Mammary epithelial cell (primary cell): ENCODE measurements at places on chromosomes 1 and 21. TPM values are rescaled to one million over a fixed set of nuclear protein-coding genes. Genes with fewer than 3 reads are reported as not detected.

The NT5C1A gene
- 0.33 TPM for total RNA-seq

The DDAH1 gene
- 15.8 TPM for total RNA-seq

The VTCN1 gene
- total RNA-seq = not detected in 2 replicates

The ANXA9 gene
- total RNA-seq = 0.67 TPM

The FMO1 gene
- total RNA-seq = not detected in 2 replicates

The AGPAT3 gene
- total RNA-seq = 32.3 and 32.5 TPM in 2 replicates

The ARTN gene
- 105 and 164 TPM in 2 replicates for total RNA-seq

The DDX20 gene
- 12.6 and 12.9 TPM in 2 replicates for total RNA-seq

The PDE4DIP gene
- 80.9 and 81.0 TPM in 2 replicates for total RNA-seq

The KRTAP19-3 gene
- not detected in 2 replicates for total RNA-seq

The CCDC185 gene
- total RNA-seq = not detected

The CACNA1E gene
- not detected for total RNA-seq

The C8A gene
- not detected in 2 replicates for total RNA-seq

The ERG gene
- total RNA-seq = 0.83 TPM

The KRTAP21-2 gene
- total RNA-seq = not detected

The CELA3B gene
- not detected in 2 replicates for total RNA-seq

The TLCD4 gene
- 0.73 and 0.88 TPM in 2 replicates for total RNA-seq
